ENCODE measurements at places on chromosomes 16 and 17. TPM values are rescaled to one million over a fixed set of nuclear protein-coding genes. Genes with fewer than 3 reads are reported as not detected.

GPRC5B gene
- total RNA-seq = 256 TPM

MAPT gene
- total RNA-seq = 11.7 TPM

- H3K27ac ChIP-seq = peak overlapping the region; percentile 66
- no peak for DNase-seq
- no peaks in the 10 kb centered on the region for H3K36me3 ChIP-seq
- H3K4me3 ChIP-seq = no peak overlapping the region
Measured at GRCh38 chr16:85046472-85046916, 18.9 kb downstream of the KIAA0513 start.

DNA sequence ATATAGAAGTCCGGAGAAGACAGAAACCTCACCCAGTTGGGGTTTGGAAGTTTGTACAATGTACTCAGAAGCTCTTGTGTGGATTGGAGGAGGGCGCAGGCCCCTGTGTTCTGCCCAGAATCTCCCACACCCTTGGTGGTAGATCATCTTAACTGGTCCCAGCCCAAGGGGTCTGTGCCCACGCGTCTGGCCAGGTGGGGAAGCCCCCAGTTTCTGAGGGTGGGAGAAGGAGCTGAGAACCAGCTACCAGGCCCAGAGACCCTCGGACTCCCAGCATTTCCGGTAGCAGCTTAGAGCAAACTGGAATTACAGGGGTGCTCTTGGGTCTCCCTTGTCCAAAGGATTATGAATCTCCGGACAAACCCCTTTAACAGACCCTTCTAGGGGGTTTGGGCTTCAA lies 2.3 kb upstream of the PPP1R9B start:
- peak overlapping the region; percentile 77 for H3K27ac ChIP-seq
- no peak for DNase-seq
- peaks cover 17% of the 10 kb centered on the region for H3K4me1 ChIP-seq
- H3K4me3 ChIP-seq = no peak overlapping the region

GRCh38 chr17:228951-229708 lies 47.7 kb upstream of the DOC2B start:
- no peaks in the 10 kb centered on the region for H3K27me3 ChIP-seq
- DNase-seq = no peak
- H3K4me3 ChIP-seq = no peak overlapping the region
- H3K36me3 ChIP-seq = no peaks in the 10 kb centered on the region

GRCh38 chr16:77500286-77500598 lies 65.4 kb upstream of the ADAMTS18 start:
- no peaks in the 10 kb centered on the region for H3K27me3 ChIP-seq
- DNase-seq = no peak
- no peaks in the 10 kb centered on the region for H3K36me3 ChIP-seq
- H3K4me1 ChIP-seq = no peaks in the 10 kb centered on the region
- H3K4me3 ChIP-seq = no peak overlapping the region

All from prostate gland (tissue), 2 donors.